ENCODE measurements at places on chromosomes 7 and 10. TPM values are rescaled to one million over a fixed set of nuclear protein-coding genes. Genes with fewer than 3 reads are reported as not detected.
A peak's percentile ranks its signal among the peaks of the same experiment; 100 is the strongest.

- peak; percentile 61 for DNase-seq
- peak overlapping the region; percentile 45 for H3K27ac ChIP-seq
- H3K4me3 ChIP-seq, result peak overlapping the region; percentile 50
- H3K36me3 ChIP-seq, result no peaks in the 10 kb centered on the region
These were observed 26.4 kb upstream of the GNA12 start for GRCh38 chr7:2870471-2870931.

DNA sequence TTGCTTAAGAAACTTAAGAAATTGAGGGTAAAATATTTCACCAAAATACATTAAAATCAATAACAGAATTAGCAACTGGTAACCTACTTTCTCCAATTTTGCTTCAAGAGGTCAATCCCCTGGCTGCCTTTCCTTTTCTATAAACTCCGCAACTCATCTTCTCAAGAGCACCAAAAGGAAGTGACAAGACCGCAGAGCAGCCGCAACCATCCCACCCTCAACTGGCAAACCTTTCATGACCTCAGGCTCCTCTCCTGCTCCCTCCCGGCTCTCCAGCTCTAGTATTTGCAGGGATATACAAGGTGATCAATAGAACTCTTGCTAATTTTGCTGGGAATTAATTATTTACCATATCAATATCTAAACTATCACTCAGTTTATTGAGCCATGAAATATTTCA lies 88.9 kb downstream of the ATE1 start:
- no peaks in the 10 kb centered on the region for H3K4me1 ChIP-seq
- DNase-seq, result no peak
- no peak overlapping the region for H3K27ac ChIP-seq
- H3K4me3 ChIP-seq, result no peak overlapping the region
- no peaks in the 10 kb centered on the region for H3K27me3 ChIP-seq
- H3K36me3 ChIP-seq, result peaks cover 4% of the 10 kb centered on the region

PILRA gene
- 5.8 TPM for total RNA-seq

DNA sequence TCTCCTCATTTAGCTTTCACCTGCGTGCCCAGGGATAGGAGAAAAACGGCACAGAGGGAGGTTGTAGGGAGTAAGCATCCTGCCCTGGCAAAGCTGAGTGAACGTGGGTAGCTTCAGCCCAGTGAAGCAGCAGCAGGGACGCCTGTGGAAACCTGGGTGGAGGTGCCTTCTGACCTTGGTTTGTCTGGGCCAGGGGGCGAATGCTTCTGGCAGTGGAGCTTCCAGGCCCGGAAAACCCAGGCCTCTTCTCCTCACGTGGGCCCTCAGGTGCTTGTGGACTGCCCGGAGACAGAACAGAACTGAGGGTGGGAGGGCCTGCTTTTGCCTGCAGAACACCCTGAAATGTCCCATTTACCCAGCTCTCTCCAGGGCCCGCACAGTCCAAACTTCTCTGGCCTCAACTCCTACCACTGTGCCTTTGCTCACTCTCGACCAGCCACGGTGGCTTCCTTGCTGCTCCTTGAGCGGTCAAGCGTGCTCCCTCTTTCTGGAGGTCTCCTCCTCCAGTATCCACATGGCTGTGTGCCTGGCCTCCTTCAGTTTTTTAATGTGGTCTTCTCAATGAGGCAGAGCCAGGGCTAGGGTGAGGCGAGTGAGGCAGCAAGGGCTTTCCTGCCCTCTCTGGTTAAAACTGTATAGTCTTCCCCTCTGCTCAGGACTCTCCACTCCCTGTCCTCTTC lies 62.4 kb downstream of the TMEM209 start:
- H3K27me3 ChIP-seq, result no peaks in the 10 kb centered on the region
- DNase-seq, result no peak
- H3K4me1 ChIP-seq, result peaks cover 15% of the 10 kb centered on the region
- H3K4me3 ChIP-seq, result no peak overlapping the region
- no peaks in the 10 kb centered on the region for H3K36me3 ChIP-seq
- no peak overlapping the region for H3K27ac ChIP-seq

POLR2J2 gene
- total RNA-seq, result 21.8 TPM

GRCh38 chr7:158811461-158811860 lies 17.8 kb downstream of the ESYT2 start:
- H3K27ac ChIP-seq, result peak overlapping the region; percentile 60
- H3K4me3 ChIP-seq, result peak overlapping the region; percentile 9
- H3K27me3 ChIP-seq, result no peaks in the 10 kb centered on the region

All from CD4-positive, alpha-beta memory T cell (primary cell).